Lung (tissue), 17 donors: ENCODE measurements at places on chromosomes 6 and 20. TPM values are rescaled to one million over a fixed set of nuclear protein-coding genes. Genes with fewer than 3 reads are reported as not detected.

GRCh38 chr20:19320005-19320404 is 107.6 kb downstream of the SLC24A3 start:
- H3K36me3 ChIP-seq, result no peaks in the 10 kb centered on the region
- H3K4me1 ChIP-seq, result no peaks in the 10 kb centered on the region
- DNase-seq, result no peak

DNA sequence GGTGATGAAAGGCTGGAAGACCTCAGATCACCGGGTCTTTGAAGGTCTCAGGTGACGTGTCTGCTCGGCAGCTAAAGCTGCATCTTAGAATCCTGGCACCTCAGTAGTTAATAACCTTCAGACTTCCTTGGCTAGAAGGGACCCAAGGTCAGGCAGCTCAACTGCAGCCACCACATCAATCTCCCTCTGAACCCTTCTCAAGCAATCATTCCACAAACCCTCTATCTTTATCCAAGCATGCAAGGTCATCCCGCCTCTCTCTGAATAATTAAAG is 16.7 kb upstream of the TLDC2 start:
- H3K4me3 ChIP-seq, result no peak overlapping the region
- H3K27me3 ChIP-seq, result no peaks in the 10 kb centered on the region
- H3K27ac ChIP-seq, result peak overlapping the region; percentile 65
- H3K4me1 ChIP-seq, result peaks cover 37% of the 10 kb centered on the region

GRCh38 chr6:626236-626635 is 30.7 kb downstream of the HUS1B start:
- DNase-seq, result peak; percentile 18
- H3K27ac ChIP-seq, result no peak overlapping the region
- H3K36me3 ChIP-seq, result no peaks in the 10 kb centered on the region
- peaks cover 3% of the 10 kb centered on the region for H3K4me1 ChIP-seq

GRCh38 chr20:51266353-51266752 is 243.4 kb upstream of the KCNG1 start:
- H3K36me3 ChIP-seq, result no peaks in the 10 kb centered on the region
- no peak for DNase-seq
- no peaks in the 10 kb centered on the region for H3K4me1 ChIP-seq
- no peak overlapping the region for H3K4me3 ChIP-seq
- no peak overlapping the region for H3K27ac ChIP-seq
- H3K27me3 ChIP-seq, result no peaks in the 10 kb centered on the region

GRCh38 chr6:160735523-160735922 is 33.5 kb downstream of the PLG start:
- H3K27ac ChIP-seq, result no peak overlapping the region
- no peaks in the 10 kb centered on the region for H3K4me1 ChIP-seq
- no peaks in the 10 kb centered on the region for H3K36me3 ChIP-seq
- H3K27me3 ChIP-seq, result no peaks in the 10 kb centered on the region
- DNase-seq, result no peak

DNA sequence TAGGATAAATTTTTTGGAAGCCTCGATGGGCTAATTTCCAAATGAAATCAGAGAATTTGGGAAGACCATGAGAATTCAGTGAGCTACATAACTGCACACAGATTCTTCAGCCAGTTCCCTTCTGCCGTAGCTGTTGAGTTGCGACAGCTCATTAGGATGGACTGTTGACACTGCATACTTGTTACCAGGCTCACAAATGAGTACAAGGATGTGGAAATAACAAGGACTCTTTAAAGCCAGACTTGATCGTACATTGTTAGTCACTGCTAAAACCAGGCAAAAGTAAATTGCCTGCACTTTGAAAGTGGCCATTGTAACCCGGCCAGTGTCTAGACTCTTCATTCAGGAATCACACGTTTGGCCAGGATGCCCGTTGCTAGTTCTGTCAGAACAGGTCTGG is 37.0 kb downstream of the NDUFAF5 start:
- H3K36me3 ChIP-seq, result peaks cover 7% of the 10 kb centered on the region
- no peak overlapping the region for H3K27ac ChIP-seq
- H3K4me1 ChIP-seq, result no peaks in the 10 kb centered on the region
- no peaks in the 10 kb centered on the region for H3K27me3 ChIP-seq
- H3K4me3 ChIP-seq, result no peak overlapping the region
- DNase-seq, result no peak

GRCh38 chr6:34385793-34386195 is 6.7 kb downstream of the NUDT3 start:
- H3K4me3 ChIP-seq, result no peak overlapping the region
- DNase-seq, result no peak
- H3K36me3 ChIP-seq, result no peaks in the 10 kb centered on the region

- H3K27me3 ChIP-seq, result no peaks in the 10 kb centered on the region
- H3K4me1 ChIP-seq, result peaks cover 8% of the 10 kb centered on the region
- H3K27ac ChIP-seq, result no peak overlapping the region
- no peak for DNase-seq
- H3K36me3 ChIP-seq, result peaks cover 3% of the 10 kb centered on the region
Measured at GRCh38 chr6:142297605-142297995, 4.2 kb upstream of the ADGRG6 start.

- H3K4me1 ChIP-seq, result no peaks in the 10 kb centered on the region
- DNase-seq, result no peak
- H3K36me3 ChIP-seq, result no peaks in the 10 kb centered on the region
- no peaks in the 10 kb centered on the region for H3K27me3 ChIP-seq
- no peak overlapping the region for H3K4me3 ChIP-seq
Measured at GRCh38 chr6:82551831-82552230, 188.2 kb downstream of the TPBG start.

- no peaks in the 10 kb centered on the region for H3K27me3 ChIP-seq
- H3K36me3 ChIP-seq, result no peaks in the 10 kb centered on the region
- H3K4me3 ChIP-seq, result no peak overlapping the region
- no peak for DNase-seq
- no peak overlapping the region for H3K27ac ChIP-seq
Measured at GRCh38 chr6:36700071-36700812, 2.6 kb downstream of the RAB44 start.

DNA sequence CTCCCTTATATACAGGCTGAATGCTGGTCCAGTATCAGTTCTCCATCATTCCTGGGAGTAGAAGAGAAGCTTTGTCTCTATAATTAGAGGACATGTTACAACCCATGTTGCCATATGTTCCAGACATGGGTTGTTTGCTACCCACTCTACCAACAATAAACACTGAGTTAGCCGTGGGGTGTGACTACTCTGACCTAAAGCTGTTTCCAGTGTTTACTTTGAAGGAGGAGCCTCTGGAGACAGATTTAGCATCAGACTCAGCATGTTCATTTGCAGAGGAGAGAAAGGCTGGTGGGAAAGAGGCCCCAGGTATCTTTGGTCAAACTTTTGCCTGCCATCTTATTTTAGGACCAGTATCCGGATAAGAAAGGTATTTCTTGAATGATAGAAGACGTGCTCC is 157.9 kb upstream of the SNX9 start:
- no peaks in the 10 kb centered on the region for H3K27me3 ChIP-seq
- H3K27ac ChIP-seq, result no peak overlapping the region
- H3K4me3 ChIP-seq, result no peak overlapping the region
- DNase-seq, result no peak

DNA sequence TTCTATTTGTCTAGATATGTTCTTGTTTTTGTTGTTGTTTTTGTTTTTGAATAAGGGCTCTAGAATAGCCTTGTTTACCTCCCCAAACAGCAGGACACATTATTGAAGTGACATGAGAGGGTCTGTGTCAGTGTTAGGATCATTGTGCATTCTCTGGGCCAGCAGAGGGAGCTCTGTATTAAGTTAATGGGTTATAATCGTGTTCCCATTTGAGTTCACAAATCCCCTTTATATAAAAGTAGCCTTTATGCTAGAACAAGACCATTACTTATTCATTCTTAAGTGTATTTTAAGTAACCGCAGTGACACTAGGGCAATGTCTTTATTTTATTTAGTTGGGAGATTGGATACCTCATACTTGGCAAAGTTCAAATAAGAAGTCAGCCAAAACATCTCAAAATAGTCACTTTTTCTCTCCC is 44.8 kb downstream of the STK4 start:
- H3K36me3 ChIP-seq, result peaks cover 3% of the 10 kb centered on the region
- DNase-seq, result peak; percentile 68

DNA sequence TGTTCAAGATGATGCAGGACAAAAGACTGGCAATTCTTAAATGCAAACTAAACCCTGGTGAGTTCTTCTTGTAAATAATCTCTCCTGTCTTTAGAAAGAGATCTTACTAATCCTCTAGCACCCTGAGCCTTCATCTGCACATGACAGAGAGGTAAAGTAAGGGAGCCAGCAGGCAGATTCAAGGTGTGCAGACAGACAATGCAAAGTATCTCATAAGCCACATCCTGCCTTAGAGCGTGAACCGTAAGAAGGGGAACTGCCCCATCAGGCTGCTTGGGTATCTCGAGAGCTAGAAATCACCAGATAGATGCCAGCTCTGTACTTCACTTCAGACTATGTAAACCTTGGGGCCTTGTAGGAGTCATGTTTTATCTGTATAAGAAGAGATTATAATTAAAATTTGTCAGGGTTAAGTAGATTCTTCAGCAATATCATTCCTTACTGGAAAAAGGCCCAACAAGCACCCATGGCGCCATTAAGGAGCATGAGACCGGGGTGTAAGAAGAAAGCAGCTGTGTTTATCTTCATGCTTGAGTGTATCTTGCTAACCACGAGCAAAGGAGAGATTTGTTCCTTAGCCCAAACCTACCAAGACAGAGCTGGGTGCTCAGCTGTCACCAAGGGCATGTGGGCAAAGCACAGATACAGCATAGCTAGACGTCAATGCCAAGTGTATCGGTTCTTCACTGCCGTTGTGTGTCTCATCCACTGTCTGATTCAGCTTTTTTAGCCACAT is 24.4 kb downstream of the CNR1 start:
- H3K4me1 ChIP-seq, result no peaks in the 10 kb centered on the region
- H3K27me3 ChIP-seq, result no peaks in the 10 kb centered on the region
- no peak overlapping the region for H3K4me3 ChIP-seq
- DNase-seq, result no peak
- peak overlapping the region; percentile 60 for H3K27ac ChIP-seq

- H3K36me3 ChIP-seq, result peaks cover 8% of the 10 kb centered on the region
- H3K4me1 ChIP-seq, result peaks cover 9% of the 10 kb centered on the region
- H3K27me3 ChIP-seq, result no peaks in the 10 kb centered on the region
- no peak overlapping the region for H3K4me3 ChIP-seq
- no peak for DNase-seq
- H3K27ac ChIP-seq, result no peak overlapping the region
Measured at GRCh38 chr6:133977983-133978895, 25.2 kb downstream of the TBPL1 start.

- H3K27ac ChIP-seq, result no peak overlapping the region
- DNase-seq, result no peak
- H3K4me3 ChIP-seq, result no peak overlapping the region
- H3K4me1 ChIP-seq, result no peaks in the 10 kb centered on the region
- H3K36me3 ChIP-seq, result no peaks in the 10 kb centered on the region
Measured at GRCh38 chr20:258963-259362, 1.4 kb downstream of the DEFB132 start.

- H3K4me1 ChIP-seq, result peaks cover 15% of the 10 kb centered on the region
- no peaks in the 10 kb centered on the region for H3K27me3 ChIP-seq
- peak; percentile 94 for DNase-seq
- peak overlapping the region; percentile 40 for H3K27ac ChIP-seq
Measured at GRCh38 chr6:56851541-56852259, 103.2 kb upstream of the BEND6 start.

- peaks cover 76% of the 10 kb centered on the region for H3K27me3 ChIP-seq
- no peaks in the 10 kb centered on the region for H3K36me3 ChIP-seq
- no peak for DNase-seq
Measured at GRCh38 chr20:25083141-25083772, 1.3 kb upstream of the VSX1 start.

DNA sequence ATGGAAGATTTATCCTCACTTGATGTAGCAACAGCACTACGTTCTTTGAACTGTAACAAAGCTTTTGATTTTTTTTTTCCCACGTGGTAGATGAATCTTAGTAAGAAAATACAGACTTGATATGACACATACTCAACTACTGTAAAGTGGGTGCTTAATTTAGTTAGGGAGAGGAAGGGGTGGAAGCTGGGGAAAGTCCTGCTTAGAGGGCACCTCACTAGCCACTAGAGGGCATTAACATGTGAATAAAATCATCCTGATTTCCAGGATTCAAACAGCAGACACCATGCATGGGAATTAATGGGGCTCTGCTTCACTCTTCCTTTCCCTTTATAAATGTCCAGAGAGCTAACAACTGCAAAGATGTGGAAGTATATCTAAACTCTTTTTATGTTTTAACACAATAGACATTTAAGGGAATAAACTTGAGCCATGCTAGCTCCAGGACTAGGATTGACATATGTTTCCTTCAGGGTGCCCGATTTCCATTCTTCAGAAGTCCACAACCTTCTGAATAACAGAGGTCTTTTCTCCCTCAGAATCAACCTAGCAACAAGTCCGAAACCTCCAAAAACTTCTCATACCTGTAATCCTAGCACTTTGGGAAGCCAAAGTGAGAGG is 250.1 kb downstream of the ATXN1 start:
- peaks cover 32% of the 10 kb centered on the region for H3K4me1 ChIP-seq
- H3K4me3 ChIP-seq, result no peak overlapping the region
- peak; percentile 61 for DNase-seq
- no peak overlapping the region for H3K27ac ChIP-seq
- no peaks in the 10 kb centered on the region for H3K36me3 ChIP-seq
- no peaks in the 10 kb centered on the region for H3K27me3 ChIP-seq

GRCh38 chr6:89209457-89209856 is 7.7 kb downstream of the GABRR1 start:
- H3K36me3 ChIP-seq, result no peaks in the 10 kb centered on the region
- H3K4me3 ChIP-seq, result no peak overlapping the region
- H3K27ac ChIP-seq, result no peak overlapping the region
- H3K4me1 ChIP-seq, result no peaks in the 10 kb centered on the region

DNA sequence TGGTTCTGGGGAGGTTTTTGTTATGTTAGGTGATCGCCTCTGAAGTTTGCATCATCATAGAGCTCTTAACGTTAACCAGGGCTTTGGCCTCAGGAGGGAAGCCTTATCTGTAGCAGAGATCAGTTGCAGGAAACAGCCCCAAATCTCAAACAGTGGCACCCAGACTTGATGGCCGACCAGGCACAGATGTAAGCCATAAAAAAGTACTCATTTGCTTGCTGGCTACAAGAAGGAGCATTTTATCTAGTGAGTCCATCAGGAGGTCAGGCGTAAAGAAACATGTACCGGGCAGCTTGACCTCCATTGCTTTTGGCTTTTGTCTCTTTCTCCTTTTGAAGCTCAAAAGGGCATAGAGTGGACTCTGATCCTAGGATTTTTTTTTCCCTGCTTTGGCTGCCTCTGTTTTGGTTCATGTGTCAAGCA is 122.3 kb downstream of the CCDC170 start:
- no peak for DNase-seq
- H3K27ac ChIP-seq, result no peak overlapping the region
- H3K4me1 ChIP-seq, result no peaks in the 10 kb centered on the region
- H3K27me3 ChIP-seq, result no peaks in the 10 kb centered on the region

- H3K4me1 ChIP-seq, result no peaks in the 10 kb centered on the region
- no peak overlapping the region for H3K4me3 ChIP-seq
- DNase-seq, result no peak
- H3K36me3 ChIP-seq, result no peaks in the 10 kb centered on the region
- H3K27me3 ChIP-seq, result no peaks in the 10 kb centered on the region
Measured at GRCh38 chr6:160260367-160260766, 1.7 kb upstream of the SLC22A2 start.

Gene MCHR2
- not detected for total RNA-seq

Gene WFDC10B
- 2.0 TPM for total RNA-seq

Gene SLC35D3
- 0.09 TPM for total RNA-seq

Gene ZBTB46
- 15.3 TPM for total RNA-seq

Gene FOXF2
- 22.9 TPM for total RNA-seq

Gene MICB
- 5.3 TPM for total RNA-seq

Gene PSORS1C1
- total RNA-seq, result 1.1 TPM

Gene EYS
- 0.34 TPM for total RNA-seq

Gene BTNL2
- total RNA-seq, result not detected

Gene EEF1A2
- 1.3 TPM for total RNA-seq

Gene GJA10
- not detected for total RNA-seq

Gene CENPQ
- 9.2 TPM for total RNA-seq

Gene CEP57L1
- total RNA-seq, result 9.3 TPM
